ENCODE measurements at places on chromosomes 3 and 15.
A peak's percentile ranks its signal among the peaks of the same experiment; 100 is the strongest.

- DNase-seq, result no peak
These were observed 19.3 kb downstream of the PDZRN3 start for GRCh38 chr3:73605412-73605811.

DNA sequence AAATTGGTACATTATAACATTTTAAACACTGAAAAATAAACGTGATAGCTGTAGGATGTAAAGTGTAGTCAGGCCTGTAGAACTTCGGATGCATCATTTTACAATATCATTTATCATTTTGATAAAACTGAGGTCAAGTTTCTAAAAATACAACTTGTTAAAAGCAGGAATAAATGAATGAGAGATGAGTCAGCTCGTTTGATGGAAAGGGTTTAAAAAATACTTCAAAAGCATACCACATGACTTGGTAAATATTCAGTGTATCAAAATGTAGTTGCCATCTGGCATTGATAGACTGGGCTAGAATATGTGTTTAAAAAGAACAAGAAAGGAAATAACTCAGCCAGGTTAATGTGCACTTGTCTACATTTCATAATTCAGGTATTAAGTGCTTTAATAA, 357.0 kb downstream of the TIGIT start:
- no peak for DNase-seq

DNA sequence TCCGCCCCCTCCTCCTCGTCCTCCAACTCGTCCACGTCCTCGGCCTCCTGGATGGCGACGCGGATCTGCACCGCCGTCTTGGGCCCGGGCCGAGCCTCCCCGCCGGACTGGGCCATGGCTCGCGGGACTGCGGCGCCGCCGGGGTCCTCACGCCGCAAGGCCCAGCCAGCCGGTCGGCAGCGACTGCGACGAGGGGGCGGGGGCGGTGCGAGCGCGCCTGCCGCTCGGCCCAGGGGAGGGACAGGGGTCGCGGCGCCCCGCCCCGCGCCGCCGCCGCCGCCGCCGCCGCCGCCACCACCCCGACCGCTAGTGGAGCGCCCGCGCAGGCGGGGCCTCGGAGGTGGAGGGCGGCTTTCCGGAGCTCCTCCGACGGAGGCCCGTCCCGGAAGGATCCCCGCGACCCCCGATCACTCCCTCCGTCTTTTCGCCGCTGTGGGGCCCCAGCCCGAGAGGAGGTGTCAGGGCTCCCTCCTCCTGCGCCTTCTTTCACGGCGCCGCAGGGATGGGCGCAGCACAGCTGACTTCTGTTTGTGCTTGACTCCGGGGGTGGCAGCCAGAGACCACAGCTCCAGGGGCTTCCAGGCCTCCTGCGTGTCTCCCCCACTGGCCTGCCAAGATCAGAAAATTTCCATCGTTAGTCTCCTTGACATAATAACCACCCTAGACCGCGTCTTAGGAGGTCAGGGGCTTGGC, at the start of gene LARP6:
TSS of gene LARP6 (minus strand) at position 185 of the 693 bp plus-strand sequence. CDS start at position 116, 69 bp downstream.
- peak; percentile 82 for DNase-seq

DNA sequence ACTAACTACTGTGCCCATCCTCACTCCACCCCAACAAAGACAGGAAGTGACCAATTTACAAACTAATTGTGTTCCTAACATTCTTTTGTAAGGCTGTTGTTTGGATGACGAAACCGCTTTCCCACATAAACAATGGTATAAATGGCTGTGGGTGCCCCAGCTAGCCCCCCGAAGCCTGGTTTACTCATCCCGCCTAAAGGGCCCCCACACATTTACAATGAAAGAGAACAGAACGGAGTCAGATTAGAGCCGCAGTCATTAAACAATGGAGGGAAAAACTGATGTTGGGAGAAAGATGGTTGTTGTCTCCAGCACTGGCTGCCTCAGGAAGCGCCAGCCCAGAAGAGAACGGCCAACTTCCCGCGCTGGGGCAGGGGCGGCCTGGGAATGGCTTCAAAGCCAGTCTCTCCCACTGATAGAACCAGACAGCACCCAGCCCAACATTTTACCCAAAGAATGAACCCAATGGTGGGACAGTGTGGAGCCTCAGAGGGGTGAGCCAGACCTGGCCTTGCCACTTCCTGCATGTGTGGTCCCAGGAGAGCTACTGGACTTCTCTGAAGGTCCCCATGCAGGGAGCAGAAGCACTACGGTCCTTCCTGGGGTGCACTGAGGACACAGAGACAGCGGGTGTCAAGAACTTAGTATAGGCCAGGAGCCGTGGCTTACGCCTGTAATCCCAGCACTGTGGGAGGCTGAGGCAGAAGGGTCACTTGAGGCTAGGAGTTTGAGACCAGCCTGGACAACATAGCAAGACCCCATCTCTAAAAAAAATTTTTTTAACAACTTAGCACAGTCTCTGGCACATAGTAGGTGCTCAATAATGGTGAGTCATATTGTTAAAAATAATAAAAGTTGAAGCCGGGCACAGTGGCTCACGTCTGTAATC, 75.8 kb upstream of the GATA2 start:
- no peak for DNase-seq

DNA sequence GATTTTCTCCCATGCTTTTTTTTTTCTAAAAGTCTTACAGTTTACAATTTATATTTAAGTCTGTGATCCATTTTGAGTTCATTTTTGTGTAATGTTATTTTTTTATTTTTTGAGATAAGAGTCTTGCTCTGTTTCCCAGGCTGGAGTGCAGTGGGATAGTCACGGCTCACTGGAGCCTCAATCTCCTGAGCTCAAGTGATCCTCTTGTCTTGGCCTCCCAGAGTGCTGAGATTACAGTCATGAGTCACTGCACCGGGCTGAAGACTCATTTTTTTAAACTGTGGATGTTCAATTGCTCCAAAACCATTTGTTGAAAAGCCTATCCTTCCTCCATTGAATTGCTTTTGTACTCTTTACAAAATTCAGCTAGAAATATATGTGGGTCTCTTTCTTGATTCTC, 19.5 kb downstream of the LNP1 start:
- no peak for DNase-seq

DNA sequence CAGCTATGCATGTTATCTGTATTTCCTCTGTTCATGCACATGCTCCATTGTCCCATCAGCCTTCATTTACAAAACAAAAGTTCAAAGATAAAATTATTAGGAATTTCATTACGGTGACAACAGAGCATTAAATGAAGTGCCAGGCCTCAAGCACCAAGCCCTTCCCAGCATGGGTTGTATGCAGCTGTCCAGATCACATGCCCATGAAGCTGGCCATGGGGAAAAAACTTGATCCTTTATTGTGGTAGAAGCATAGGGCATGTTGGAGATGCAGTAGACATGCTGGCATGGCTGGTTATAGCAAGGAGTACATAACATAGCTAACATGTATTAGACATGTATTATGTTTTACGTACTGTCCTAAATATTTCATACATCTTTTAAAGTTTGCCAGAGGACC, 4.1 kb upstream of the THRB start:
- DNase-seq, result no peak

- no peak for DNase-seq
These were observed 86.1 kb upstream of the SERPINI2 start for GRCh38 chr3:167559924-167560323.

GRCh38 chr3:71725271-71725991, at the start of gene EIF4E3:
EIF4E3 (minus strand) TSS chr3:71725402; CDS start chr3:71725367, 35 bp downstream.
- peak; percentile 66 for DNase-seq

DNA sequence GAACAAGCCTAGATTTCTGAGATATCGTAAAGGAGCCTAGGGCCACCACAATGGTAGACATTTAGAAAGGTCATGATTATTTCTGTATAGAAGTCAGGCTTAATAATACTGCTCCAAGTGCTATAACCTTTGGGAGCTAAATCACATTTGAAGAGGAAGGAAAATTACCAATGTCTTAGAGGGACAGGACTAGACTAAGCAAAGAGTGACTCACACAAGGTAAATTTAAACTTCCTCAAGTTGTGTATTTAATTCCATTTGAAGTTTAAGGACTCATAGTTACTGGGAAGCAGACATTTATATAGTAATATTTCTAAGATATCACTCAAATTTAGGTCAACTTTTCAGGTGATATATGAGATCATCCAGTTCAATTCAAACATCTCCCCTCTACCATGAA, 227.6 kb upstream of the MME start:
- DNase-seq, result no peak

GRCh38 chr15:90306560-90306959, 41.1 kb downstream of the NGRN start:
- no peak for DNase-seq

DNA sequence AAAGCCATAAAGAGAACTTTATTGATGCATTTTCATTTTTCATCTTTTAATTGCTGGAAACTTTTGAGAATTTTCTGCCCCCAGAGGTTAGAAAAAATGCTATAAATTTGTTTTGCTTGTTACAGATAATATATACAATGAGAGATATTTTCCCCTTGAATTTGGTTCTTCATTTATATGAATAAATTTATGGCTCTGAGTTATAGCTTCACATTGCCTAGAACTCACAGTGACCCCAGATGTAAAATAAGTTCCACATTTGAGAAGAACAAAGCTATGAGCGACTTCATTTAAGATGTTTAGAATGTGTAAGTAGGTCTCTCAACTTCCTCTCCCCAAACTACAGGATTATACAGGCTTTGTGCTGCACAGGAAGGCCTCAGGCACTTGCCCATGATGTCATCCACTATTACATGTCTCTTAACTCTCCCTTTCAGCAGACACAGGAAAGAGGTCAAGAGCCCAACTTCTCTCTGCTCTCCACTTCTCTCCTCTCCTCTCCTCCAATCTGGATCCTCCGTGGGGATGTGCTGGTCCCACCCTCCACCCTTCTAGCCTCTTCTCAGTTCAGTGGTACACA, 92.8 kb downstream of the DUT start:
- no peak for DNase-seq

DNA sequence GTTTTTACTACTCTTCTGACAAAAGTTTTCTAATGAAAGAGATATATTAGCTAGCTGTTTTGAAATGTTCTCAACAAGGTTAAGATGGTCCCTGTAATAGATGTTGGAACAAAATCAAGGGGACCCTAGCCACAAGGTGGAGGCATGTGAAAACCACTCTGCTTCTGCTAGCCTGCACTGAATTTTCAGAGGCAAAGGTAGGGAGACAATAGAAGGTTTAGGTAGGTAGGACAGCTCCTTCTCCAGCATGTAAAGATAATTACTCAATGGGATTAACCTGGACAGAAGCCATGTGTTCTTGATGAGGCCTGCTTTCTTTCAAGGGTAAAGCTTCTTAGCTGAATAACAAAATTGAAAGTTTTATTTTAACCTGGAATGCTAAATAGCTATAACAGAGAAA, 333.5 kb downstream of the LSAMP start:
- no peak for DNase-seq

DNA sequence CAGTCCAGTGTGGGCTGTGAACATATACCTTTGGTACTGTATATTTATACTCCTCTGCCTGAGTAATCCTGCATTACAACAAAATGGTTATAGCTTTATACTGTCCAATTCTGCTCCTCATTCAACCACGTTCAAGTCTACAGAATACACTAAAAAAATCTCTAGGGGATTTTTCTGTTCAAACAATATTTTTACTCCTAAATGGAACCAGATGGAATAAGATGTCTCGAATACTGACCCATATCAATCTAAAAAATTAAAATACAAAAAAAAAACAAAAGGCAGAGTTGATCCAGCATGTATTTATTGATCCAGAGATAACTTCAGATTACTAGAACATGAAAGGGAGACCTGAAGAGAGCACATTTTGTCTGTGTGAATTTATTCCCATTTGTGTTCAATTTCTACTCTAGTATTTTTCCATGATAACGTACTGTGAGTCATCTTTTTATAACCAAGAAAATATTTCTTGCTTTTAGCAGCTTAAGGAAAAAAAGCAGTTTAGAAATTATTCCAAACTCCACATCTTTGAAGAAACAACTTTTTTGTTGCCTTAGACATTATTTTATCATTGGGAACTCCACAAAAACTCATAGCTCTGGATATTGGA, 910.7 kb downstream of the TBL1XR1 start:
- no peak for DNase-seq

- DNase-seq, result no peak
These were observed 102.5 kb upstream of the TJP1 start for GRCh38 chr15:29924750-29925149.

GRCh38 chr15:22904736-22905135, 66.3 kb downstream of the NIPA2 start:
- no peak for DNase-seq

- no peak for DNase-seq
These were observed 288.6 kb upstream of the CBLB start for GRCh38 chr3:106157411-106157810.

- no peak for DNase-seq
These were observed 212.3 kb downstream of the RPLP1 start for GRCh38 chr15:69664572-69665571.

- DNase-seq, result no peak
These were observed 40.2 kb upstream of the ZBTB20 start for GRCh38 chr3:115187149-115187757.

GRCh38 chr3:125175295-125176078, 37.1 kb downstream of the SLC12A8 start:
- no peak for DNase-seq

DNA sequence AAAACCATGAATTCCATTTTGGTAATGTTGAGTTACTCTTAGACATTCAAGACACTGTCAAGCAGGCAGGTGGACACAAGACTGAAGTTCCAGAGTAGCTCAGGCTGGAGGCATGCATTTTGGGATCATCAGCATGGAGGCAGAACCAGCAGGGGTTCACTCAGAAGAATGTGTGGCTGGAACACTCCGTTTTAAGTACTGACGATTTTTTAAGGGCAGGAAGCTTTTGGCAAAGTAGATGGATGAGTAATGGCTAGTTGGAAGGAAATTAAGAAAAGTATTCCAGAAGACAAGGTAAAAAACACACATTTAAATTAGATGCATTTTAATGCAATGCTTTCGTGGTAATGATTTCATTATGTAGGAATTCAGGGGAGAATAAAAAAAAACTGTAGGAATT, 420.4 kb downstream of the ROBO2 start:
- no peak for DNase-seq

DNA sequence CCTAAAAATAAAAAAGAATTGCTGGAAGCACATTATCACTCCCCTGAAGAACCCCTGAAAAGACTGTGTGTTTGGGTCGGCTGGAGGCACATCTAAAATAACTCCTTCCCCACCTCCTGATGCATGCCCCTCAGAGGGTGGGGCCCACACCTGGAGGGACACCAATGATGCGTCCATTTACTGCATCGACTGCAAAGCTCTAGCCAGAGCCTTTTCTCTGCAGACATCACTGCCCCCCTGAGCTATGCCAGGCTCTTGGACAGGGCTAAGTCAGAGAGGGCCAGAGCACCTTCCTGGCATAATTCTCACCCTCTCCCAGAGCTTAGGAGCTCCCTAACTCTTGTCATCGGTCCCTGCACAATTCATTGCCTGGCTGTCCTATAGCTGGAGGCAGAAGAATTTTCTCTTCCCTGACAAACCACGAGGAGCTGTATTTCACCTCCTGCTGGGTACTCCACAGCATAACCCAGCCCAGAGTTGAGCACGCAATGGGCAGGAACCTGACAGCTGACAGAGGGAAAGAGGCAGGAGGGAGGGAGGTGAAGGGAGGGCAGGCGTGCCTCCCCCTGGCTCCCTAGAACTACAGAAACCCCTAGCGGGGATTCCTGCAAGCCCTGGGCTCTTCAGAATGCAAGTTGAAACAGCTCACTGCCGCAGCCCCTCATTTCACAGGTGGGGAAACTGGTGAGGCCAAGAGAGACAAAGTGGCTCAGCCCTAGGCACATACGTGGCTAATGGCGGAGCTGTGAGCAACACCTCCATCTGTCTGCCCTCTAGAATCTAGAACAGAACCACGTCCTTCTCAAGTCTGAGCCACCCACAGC, 46.6 kb downstream of the XXYLT1 start:
- no peak for DNase-seq

- DNase-seq, result no peak
These were observed 32.9 kb downstream of the IGDCC3 start for GRCh38 chr15:65344914-65345275.

- DNase-seq, result no peak
These were observed 210.3 kb upstream of the TPM1 start for GRCh38 chr15:62832231-62832630.
